ENCODE measurements at places on chromosomes 6 and 20.
A peak's percentile ranks its signal among the peaks of the same experiment; 100 is the strongest.

DNA sequence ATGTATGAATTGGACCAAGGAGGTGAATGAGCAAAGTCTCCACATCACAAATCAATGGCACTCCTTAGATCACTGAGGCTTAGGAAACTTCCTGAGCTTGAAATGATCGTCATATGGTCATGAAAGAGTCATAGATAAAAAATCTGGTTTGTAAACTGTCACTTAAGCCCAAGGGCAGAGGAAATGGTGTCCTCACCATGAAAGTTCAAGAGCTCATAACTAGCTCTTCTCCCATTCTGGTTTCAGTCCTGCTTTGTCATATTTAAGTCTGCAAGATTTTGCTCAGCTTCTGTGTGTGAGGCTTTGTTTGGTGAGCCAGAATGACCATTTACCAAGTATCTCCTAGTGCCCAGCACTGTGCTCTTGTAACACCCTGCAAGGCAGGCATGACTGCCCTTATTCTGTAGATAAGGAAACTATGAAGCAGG, 60.5 kb downstream of the GJA10 start:
- no peak for DNase-seq

DNA sequence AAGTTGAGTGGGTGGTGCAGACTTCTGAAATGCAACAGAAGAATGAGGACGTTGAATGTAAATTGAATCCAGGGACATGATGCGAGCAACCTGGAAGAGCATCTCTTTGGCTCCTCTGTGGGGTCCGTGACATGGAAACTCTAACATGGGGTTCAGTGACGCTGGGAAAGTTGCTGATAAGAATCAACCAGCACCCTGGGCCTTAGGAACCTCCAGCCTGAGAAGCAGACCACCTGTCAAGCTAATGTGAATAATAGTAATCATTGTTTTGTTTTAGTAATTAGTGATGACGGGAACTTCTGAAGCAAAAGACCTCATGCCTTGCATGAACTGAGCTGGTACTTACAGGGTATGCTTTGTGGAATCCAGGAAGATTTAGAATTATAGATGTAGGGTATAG, 25.2 kb upstream of the DOK5 start:
- DNase-seq = no peak

DNA sequence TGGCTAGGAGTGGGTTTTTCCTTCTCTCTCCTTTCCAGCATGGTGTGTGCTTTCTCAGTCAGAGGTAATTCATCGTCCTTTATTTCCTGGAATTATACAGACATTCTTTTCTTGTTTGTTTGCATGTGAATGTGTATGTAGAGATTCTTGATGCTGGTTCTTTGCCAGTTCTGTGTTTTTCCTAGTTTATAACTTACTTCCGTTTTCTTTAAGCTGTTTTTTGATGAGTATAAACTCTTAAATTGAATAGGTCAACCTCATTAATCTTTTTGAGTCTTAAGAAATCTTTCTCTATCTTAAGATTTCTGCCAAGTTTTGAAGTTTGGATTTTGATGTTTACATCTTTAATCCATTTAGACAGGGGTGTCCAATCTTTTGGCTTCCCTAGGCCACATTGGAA, 38.7 kb downstream of the IGF2R start:
- no peak for DNase-seq

- DNase-seq = no peak
Measured at GRCh38 chr6:15116889-15117288, 129.0 kb upstream of the JARID2 start.

DNA sequence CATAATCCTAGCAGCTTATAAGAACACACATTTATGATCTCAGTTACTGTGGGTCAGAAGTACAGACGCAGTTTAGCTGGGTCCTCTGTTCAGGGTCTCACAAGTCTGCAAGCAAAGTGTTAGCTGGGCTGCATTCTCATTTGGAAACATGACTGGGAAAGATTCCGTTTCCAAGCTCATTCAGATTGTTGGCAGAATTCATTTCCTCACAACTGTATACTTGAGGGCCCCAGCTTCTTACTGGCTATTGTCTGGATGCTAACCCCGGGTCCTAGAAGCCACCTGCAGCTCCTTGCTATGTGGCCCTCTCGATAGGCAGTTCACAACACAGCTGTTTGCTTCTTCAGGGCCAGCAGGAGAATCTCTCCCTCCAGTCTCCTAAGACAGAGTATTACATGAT, 13.1 kb downstream of the TCP11 start:
- DNase-seq = no peak

GRCh38 chr6:168016721-168017525, 19.5 kb downstream of the KIF25 start:
- DNase-seq = no peak

DNA sequence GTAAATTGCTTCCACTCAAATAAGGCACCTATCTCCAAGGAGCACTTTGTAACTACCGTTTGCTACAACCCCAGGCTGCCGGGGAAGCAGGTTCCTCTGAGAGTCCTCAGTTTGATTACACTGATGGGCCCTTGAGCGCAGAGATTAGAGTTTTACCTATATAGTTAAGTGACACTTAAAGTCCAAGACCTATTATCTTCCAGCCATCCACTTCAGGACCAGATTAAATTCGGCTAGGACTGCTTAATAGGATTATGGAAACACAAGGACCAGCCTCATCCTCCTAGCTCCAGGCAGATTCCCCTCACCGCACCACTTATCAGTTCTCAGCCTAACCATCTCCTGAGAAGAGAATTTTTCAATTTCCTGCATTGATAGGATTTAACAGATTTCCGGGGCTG, 64.7 kb upstream of the TIAM2 start:
- DNase-seq = no peak

DNA sequence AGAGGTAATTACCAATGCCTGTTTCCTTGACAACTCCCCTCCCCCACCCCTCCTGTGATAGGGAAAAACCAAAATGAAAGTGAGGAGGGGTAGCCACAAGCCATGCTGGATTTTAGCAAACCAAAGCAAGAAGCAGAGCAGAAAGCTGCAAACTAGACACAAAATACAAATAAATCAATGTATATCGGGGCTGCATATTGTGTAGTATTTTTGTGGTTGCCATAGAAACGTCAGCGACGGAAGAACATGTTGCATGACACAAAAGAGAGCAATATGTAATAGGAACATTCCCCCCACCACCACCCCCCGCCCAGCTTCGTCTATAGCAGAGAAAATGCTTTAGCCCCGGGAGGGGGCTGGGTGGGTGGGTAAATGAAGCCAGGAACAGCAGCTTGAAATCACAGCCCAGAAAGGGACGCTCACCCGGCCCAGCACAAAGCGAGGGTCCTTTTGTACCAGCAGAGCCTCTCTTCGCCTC, 548 bp downstream of the AGPAT4 start:
- peak; percentile 68 for DNase-seq

- peak; percentile 94 for DNase-seq
Measured at GRCh38 chr6:134373282-134373922, 55.5 kb upstream of the SGK1 start.

DNA sequence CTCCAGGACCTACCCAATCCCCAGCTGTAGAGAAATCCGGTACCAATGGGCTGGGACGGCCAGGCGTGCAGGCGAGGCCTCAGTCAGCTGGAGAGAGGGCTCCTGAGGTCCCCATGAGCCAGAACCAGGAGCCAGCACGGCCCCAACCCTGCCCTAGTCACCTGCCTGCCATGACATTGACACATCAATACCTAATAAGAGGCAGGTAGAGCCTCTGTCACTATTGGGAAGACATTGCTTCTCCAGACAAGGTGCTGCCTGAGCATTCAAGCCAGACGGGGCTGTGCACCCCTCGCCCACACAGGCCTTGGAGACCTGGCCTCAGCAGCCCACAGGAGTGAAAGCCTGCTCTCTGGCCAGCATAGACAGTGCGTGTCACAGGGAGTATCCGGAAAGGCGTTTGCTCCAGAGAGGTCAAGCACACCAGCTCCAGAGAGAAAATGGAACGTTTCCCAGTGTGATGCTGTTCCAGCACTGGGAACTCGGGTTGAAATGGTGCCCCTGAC, 3.5 kb downstream of the DLL1 start:
- DNase-seq = no peak

All from common myeloid progenitor, CD34-positive (primary cell).